ENCODE measurements at places on chromosomes 5 and 9.

GRCh38 chr9:121455527-121456239, 44.0 kb downstream of the GGTA1 start:
- DNase-seq, result no peak

DNA sequence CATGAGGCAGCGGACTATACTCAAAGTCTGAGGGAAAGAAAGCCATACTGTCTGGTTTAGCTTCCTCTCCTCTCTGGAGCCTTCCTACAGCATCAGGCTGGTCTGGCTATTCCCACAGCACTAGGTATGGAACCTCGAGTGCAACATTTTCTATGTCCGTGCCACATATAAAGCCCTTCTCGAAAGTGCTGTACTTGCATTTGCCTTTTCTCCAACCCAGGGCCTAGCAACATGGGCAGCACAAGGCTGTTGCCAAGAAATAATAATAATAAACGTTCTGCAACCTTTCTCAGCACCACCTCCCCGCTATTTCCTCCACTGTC, 804 bp downstream of the MED10 start:
- DNase-seq, result no peak

GRCh38 chr5:90809311-90810056, 250.9 kb downstream of the ADGRV1 start:
- no peak for DNase-seq

DNA sequence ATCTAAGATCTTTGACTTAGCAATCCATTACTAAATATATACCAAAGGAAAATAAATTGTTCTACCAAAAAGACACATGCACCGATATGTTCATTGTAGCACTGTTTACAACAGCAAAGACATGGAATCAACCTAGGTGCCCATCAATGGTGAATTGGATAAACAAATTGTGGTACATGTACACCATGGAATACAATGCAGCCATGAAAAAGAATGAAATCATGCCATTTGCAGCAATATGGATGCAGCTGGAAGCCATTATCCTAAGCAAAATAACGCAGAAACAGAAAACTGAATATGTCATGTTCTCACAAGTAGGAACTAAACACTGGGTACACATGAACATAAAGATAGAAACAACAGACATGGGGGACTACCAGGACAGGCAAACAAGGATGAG, 589.5 kb downstream of the IRX1 start:
- DNase-seq, result no peak

DNA sequence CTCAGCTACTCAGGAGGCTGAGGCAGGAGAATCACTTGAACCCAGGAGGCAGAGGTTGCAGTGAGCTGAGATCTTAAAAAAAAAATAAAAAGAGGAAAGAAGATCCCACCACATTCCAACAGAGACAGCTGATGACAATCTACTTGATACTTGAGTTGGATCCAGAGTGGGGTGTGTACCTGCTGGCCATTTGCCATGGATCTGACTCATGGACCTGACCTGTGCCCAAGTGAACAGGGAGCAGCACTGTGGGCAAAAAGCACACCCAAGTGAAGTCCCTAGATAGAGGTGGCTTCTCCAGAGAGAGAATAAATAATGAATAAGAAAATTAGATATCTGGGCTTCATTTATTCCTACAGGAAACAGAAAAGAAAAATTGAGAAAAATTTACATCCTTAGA, 81.2 kb upstream of the MIER3 start:
- no peak for DNase-seq

GRCh38 chr5:142281966-142282365, 42.9 kb downstream of the SPRY4 start:
- DNase-seq, result no peak

GRCh38 chr5:92885950-92886349, 695.1 kb downstream of the NR2F1-AS1 start:
- no peak for DNase-seq

DNA sequence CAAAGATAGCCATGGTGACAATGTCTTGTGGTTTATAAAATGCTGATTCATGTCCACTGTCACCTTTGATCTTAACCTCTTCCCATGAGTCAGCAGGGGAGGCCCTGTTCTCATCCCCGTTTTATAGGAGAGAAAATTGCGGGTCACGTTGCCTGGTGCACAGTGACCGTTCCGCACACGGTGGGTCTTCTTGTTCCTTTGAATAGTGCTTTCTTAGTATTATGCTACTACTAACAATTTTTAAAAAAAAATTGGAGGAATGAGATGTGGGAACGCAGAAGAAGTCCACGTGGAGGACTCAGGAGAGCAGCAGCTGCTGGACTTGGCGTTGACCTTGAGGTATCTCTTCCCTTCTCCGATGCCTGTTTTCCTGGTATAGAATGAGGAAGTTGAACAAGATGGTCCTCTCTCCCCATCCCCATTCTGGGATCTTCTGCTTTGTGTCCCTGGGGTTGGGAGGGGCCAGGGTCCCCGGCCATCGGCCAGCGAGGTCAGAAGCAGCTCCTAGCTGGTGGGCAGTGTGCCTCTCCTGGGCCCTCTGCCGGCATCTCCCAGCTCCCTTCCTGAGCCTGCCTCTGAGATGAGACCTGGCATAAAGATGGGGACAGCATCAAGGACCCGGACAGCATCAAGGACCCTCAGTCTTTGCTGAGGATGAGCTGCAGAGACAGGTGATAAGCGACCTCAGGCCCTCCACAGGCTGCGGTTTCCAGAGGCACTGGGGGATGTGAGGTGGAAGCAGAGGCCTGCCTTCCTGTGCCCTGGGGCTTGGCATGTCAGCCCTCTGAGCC, 143.9 kb downstream of the C9orf50 start:
- DNase-seq, result no peak

- DNase-seq, result no peak
These were observed 294.8 kb downstream of the KCTD16 start for GRCh38 chr5:144465441-144465840.

DNA sequence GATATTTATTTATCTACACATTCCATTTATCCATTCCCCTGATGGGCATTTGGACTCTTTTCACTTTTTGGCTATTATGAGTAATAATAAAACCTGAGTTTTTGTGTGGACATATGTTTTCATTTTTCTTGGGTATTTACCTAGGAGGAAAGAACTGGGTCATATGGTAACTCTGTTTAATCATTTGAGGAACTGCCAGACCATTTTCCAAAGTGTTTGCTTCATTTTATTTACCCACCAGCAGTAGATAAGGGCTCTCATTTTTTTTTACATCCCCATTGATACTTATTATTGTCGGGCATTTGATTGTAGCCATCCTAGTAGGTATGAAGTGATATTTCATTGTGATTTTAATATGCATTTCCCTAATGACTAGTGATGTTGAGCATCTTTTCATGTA, 7.7 kb upstream of the PTPDC1 start:
- no peak for DNase-seq

GRCh38 chr5:88263349-88263748, 5.3 kb downstream of the TMEM161B start:
- DNase-seq, result no peak

Data from GM18507 (cell line).